ENCODE measurements at places on chromosomes 1 and 21.

- DNase-seq: no peak
These were observed 7.0 kb upstream of the KISS1 start for GRCh38 chr1:204203206-204203767.

- no peak for DNase-seq
These were observed 90.2 kb upstream of the NGF start for GRCh38 chr1:115428256-115428655.

- DNase-seq: peak; percentile 6
These were observed 618 bp downstream of the JAM2 start for GRCh38 chr21:25639551-25640201.

GRCh38 chr1:241775021-241775420 lies 73.0 kb upstream of the EXO1 start:
- DNase-seq: no peak

GRCh38 chr1:93005252-93005598 lies 44.0 kb upstream of the DIPK1A start:
- no peak for DNase-seq

DNA sequence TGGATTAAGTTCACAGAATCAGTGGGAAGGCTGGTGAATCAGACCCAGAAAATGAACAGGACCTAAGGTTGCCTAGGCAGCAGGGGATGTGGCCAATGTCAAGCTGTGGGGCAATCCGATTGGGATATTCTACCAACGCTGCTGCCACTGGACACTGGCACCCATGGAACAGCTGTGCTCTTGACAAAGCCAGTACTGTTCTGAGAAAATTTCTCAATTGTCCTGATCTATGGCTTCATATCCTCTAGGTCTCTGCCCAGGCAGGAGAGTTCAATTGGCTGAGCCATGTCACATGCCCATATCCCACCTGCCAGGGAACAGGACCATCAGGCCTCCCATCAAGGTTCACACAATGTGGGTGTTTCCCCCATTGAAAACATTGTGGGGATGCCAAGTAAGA lies 6.2 kb downstream of the TACSTD2 start:
- no peak for DNase-seq

- DNase-seq: no peak
These were observed 256.6 kb downstream of the ST6GALNAC3 start for GRCh38 chr1:76330991-76331603.

DNA sequence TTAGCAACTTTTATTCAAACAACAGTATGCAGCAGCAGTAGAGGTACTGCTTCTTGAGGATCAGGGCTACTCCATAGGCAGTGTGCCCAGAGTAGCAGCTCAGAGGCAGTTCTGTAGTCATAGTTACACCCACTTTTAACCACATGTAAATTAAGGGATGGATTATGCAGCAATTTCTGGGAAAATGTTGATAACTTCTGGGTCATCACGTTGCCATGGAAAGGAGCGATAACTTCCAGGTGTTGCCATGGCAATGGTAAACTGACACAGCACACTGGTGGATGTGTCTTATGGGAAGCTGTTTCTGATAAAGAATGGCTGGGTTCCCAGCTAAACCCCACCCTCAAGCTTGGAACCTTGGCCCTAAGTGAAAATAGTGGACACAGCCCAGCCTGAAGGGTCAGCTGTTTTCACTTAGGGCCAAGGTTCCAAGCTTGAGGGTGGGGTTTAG lies 29.0 kb upstream of the PLA2G2A start:
- DNase-seq: no peak

DNA sequence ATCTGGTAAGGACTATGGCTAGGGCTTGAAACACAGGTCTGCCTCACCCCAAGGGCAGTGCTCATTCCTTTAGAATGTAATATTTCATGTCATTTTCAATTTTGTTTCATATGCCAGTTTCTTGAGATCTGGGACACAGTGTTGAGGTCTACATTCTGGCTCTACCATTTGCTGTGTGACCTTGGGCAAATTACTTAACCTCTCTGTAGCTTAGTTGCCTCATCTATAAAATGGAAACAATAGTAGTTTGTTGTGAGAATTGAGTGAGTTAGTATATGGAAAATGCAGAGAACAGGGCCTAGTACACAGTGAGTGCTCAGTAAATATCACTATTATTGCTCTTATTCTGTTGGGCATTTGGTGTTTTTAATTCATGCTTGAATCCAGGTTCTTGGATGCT lies 84.4 kb downstream of the WDR3 start:
- DNase-seq: no peak

GRCh38 chr1:36092166-36092797 lies 3.6 kb downstream of the ADPRS start:
- DNase-seq: no peak

DNA sequence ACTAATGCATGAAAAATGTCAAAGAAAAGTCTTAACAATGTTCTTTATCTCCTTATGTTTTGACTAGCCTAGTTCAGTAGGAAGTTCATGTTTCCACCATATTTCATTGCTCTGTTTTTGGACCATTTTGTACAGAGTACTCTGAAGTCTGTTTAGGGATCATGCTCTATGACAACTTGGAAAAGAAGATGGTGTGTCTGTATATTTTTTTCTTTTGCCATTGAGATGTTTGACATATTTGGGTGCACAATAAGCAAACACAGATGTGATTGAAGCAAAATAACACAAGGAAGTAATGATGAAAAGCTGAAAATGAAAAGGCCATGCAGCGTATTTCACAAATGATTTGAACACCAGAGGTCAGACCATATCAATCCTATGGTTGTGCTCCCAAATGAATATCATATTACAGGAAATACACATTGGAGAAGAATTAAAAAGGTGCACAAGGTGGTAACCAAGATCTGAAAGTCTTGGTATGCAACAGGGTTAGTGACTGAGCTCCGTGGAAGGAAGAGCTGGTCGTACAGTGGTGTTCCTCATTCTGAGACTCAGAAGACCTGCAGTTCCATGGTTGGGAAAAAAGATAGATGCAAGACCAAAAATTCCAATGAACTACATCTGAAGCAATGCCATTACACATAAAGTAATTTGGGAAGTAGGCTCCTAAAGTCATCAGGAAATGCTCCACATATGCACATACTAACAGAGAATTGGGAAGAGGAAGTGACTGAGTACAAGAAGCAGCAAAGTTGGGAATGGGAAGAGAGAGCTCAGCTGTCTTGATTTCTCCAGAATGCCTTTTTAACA lies 463.5 kb downstream of the LMO4 start:
- no peak for DNase-seq

DNA sequence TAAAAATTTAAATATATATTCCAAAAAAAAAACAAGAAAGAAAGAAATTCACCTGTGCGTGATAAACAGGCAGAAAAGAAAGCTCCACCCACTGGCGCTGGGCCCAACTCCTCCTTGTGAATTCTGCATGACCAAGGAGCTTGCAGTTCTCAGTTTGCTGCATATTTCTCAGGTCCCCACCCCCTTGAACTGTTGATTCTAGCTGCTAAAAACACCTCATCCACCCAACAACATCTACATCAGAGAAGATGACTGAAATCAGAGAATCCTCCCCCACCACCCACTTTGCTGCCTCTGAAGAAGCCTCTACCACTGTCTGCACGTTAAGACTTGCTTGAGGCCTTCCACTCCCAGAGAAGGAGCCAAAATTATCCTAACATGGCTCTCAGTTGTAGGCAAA lies 104.8 kb downstream of the RGS2 start:
- DNase-seq: no peak

DNA sequence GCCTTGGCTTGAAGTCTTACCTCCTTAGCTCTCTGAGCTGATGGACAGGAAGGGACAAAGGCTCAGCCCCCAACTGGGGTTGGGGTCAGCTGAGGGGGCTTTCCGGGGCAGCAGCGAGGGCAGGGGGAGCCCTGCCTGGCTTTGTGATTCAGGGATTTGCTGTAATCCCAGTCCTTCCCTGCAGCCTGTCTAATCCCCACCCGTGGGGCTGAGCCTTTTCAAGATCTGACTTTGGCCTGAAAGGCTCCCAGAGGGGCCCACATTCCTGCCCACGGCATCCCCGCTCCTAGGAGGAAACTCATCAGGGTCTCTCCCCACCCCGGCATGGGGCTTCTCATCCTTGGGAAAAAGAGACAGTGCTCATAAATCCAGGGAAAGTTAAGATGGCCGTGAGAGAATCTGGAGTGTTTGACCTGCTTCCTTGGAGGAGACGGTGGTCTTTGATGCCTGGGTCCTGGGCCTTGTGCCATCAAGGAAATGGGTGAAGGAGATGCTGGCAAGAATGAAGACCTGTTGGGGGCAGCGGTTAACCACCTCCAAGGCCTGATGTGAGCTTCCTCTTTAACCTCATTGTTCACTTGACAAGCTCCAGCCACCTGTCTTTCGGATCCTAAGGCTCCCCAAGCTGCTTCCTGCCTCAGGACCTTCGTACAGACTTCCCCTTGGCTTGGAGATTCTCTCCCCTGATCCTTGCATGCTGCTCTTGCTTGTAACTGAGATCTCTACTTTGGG lies 83.1 kb upstream of the WNT4 start:
- no peak for DNase-seq

DNA sequence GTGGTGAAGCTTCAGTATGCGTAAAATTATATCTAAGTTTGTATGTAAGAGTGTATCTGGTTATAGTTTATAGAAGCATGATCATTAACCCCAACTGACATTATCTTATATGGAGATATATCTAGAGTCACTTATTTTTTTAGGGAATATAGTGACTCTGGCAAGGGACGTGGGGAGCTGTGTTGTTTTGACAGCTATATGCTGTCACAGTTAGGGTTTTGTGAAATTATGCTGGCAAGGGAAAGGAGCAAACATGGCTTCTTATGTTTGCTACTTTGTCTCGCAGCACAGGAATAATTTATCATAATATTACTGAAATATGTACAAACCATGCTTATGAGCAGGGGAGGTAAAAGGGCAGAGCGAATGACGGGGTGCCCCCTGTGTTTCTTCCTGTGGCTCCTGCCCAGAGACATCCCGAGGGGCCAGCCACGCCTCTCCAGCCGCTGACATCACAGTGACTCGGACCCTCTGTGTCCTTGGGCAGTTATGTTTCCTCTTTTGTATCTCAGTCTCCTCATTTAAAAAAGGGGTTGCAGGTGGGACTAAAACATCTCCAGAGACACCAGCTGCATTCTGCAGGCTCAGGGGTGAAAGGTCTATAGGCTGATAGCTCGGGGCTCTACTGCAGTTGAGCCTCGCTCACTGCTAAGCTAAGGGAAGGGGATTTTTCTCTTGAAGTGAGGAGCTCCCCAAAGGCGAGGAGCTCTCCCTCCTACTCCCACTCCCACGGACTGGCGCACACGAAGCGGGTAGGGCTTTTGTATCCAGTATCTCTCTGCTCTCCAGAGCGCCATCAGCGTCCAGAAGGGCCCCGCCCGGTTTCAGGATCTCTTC lies 14.9 kb downstream of the A3GALT2 start:
- DNase-seq: no peak

GRCh38 chr1:211476200-211476849 lies 15.6 kb downstream of the RD3 start:
- DNase-seq: peak; percentile 61

GRCh38 chr1:86567341-86567740 lies 20.5 kb downstream of the CLCA4 start:
- DNase-seq: no peak

GRCh38 chr1:216888731-216889130 lies 165.5 kb upstream of the ESRRG start:
- DNase-seq: no peak

DNA sequence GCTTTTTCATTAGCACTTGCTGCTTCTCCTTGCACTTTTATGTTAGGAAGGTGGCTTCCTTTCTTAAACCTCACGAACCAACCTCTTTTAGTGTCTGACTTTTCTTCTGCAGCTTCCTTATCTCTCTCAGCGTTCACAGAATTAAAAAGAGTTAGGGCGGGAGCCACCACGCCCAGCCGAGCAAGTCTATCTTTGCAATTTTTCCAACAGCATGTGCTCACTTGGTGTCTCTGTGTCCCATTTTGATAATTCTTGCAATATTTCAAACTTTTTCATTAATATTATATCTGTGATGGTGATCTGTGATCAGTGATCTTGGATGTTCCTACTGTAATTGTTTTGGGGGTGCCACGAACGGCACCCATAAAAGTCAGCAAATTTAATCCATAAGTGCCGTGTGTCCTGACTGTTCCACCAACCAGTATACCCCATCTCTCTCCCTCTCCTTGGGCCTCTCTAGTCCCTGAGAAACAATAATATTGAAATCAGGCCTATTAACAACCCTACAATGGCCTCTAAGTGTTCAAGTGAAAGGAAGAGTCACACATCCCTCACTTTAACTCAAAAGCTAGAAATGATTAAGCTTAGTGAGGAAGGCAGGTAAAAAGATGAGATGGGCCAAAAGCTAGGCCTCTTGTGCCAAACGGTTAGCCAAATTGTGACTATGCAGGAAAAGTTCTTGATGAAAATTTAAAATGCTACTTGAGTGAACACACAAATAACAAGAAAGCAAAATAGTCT lies 15.9 kb upstream of the ITPKB start:
- DNase-seq: no peak

DNA sequence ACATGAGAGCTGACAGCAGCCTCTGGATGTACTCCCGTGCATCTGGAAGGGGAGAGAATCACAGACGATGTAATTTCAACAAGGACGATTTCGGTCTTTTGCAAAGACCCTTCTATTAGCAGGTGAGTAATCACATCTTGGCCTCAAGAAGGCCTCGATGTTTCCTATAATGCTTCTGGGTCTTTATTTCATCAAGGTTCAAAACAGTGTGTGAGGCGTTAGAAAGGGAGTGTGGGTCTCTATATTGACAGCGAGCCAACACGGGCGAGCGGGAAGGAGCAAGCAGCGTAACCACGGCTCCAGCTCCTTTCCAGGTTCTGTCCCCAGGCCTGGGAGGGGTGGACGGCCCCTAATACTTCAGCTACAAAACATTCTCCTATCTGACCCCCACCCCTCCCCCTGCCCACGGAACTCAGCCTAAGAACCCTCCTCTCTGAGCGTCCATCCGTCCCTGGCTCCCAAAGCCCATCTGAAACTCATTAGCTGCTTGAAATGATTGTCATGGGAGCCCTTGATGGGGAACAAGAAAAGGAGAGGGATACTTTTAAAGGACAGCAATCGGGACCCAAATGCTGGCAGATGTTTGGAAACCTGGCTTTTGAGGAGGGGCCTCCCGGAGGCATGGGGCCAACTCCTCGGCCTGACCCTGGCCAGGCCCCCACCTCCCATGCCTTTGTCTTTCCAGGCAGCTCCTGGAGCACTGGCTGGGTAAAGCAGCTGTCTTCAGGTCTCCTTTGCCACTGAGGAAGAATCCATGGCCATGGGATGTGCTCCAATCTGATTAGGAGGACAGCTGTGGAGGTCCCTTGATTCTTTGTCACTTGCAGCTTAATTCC lies 250.8 kb downstream of the FOXD2 start:
- no peak for DNase-seq

GRCh38 chr1:164226977-164227376 lies 332.0 kb upstream of the PBX1 start:
- DNase-seq: no peak

DNA sequence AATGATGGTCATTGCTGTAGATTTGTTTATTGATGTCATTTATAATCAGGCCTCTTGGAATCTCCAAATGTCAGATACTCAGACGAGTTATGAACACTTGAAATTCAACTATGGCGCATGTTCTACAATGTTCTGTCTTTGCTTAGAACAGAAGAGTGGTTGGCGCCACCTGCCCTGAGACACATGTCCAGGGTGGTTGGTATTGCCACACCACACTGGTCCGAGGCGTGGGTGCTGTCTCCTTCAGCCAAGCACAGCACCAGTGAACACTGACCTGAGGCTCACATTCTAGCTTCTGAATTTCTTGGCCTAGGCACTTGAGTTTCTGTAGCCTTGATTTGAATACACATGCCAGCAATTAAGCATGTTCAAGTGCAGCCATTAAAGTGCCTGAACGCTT lies 10.1 kb upstream of the BMP8A start:
- no peak for DNase-seq

GRCh38 chr1:115302390-115302961 lies 35.6 kb downstream of the NGF start:
- no peak for DNase-seq
